Sciatic nerve (tissue), 2 donors: ENCODE measurements at places on chromosomes 3 and 15. TPM values are rescaled to one million over a fixed set of nuclear protein-coding genes. Genes with fewer than 3 reads are reported as not detected.

DNA sequence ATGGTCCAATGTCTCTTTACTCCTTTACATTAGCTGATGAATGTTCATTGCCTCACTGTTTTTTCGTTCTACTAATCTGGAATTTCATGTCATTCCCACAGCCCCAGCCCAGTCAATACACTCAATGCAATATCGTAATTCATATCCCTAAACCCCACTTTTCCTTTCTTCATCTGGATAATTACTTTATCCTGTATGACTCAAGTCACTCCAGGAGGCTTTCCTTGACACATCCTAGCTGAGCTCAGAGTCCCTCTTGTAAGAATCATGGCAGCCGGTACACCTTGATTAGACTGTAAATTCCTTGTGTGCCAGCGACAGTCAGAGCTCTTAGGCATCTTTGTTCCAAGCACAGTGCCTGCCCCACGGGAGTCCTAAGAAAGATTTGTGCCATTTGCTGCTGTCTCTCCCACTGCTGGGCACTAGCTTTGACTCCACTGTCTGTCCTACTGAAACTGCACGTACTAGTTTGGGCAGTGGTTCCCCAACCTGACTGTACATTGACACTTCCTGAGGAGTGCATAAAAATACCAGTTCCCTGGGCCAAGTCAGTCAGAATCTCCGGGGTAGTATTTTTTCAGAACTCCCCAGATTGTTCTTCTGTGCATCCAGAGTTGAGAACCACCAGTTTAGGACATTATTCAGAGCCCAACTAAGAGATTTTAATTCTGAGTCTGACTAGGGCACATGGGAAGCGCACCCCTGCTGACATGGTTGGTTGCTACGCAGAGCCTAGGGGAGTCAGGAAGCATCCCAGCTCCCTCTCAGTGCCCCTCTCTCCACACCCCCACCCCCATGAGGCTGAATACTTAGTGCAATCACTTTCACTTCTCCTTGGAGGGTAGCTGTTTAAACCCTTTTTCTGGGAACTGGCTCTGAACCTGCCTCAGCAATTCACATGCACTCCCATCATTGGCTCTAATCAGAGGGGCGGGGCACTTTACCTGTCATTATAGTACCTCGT is 19.5 kb upstream of the C3orf70 start:
- no peak for DNase-seq

GRCh38 chr15:99635794-99636193 is 70.0 kb downstream of the MEF2A start:
- no peak for DNase-seq

- peak; percentile 80 for DNase-seq
Measured at GRCh38 chr15:41557673-41558399, 1.2 kb upstream of the TYRO3 start.

The PGBD4 gene
- 1.9 TPM for total RNA-seq

GRCh38 chr15:85155857-85156256 is 174.2 kb downstream of the PDE8A start:
- no peak for DNase-seq

DNA sequence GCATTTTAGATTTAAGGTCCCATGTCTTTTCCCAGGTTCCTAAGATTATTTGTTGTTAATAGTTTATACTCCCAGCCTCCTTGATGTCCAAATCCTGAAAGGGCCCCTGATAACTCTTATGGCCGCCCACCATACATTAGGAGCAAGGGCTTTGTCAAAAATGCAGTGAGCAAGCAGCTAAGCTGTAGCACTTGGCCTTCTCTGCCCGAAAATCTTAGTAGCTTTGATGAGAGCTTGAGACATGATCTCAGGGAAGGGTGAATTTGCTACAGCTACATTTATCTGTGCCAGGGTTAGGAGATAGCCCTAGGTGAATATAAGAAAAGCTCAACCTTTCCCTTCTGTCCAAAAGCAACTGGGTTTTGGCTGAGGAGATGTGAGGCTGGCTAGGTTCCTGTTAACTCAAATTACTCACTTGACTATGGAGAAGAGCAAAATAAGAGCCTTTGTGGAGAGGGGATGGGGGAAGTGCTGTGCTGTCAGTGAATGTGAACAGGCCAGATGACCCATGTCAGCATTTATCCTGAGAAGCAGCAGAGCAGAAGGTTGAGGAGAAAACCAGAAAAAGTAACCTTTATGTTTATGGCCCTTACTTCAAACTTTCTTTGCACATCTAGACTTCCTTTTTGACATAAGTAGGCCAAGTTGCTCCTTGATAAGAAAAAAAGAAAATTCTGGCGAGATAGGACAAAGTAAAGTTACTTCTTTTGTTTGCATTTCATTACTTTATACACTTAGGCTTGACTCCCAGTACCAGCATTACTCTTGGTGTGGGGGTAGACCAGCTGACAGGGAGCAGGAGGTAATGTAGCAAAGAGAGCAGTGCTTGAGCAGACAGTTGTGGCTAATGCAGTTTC is 21.1 kb downstream of the MAPK6 start:
- DNase-seq: no peak

- no peak for DNase-seq
Measured at GRCh38 chr3:72692990-72693389, 155.3 kb downstream of the SHQ1 start.

DNA sequence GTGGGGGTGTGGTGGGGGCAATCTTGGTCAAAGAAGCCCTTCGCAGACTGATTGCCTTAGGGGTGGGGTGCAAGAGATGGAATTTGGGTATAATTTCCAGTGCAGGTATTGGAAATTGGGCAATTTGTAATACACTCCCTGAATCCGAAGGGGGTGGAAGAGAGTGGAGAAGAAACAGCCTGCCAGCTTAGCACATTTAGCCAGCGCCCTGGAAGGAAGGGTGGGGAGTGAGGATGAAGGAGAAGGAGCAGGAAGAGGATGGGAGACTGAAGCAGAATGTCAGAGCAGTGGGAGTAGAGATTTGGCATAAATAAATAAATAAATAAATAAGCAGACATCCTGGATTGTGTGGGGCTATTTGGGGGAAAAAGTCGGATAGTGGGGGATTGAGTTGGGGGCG is 1.6 kb downstream of the GAP43 start:
- DNase-seq: no peak

DNA sequence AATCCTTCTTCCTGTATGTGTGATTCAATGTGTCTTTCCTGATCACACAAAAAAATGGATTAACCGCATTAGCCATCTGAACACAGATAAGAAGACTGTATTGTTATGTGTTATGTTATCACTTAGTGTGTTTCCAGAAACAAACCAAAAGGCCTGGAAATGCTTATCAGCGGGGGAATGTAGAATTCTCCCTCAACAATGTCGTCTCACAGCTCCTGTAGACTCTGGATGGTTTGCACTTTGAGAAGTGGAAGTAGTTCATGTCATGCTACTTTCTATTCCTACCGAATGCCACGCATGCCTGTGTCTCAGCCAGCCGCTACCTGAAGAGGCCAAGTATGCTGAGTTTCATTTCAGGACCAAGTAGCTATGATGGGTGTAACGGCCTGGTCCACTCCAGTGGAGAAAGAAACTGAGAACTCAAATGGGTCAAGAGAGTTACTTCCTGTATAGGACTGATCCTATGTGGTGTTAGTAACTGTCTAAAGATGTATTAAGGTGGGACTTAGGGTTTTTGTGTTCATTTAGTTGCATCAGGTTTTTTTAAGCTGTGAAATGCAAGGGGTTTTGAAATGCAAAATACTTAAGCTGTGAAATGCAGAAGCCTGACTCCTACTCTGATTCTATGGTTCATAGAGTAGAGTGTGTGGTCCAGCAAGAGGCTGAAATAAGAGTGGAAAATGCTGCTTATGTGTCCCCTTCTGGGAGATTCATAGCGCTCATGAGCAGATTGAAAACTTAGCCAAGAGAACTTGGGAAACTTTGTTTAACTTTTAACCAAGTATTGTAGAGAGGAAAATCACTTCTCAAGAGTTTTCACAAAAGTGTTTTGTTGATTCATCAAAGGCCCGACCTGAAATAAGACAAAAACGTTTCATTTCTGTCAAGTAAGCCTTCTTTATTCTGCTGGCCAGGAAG is 118.5 kb upstream of the LMOD3 start:
- no peak for DNase-seq

The CPNE9 gene
- not detected for total RNA-seq

- no peak for DNase-seq
Measured at GRCh38 chr15:50939911-50940310, 31.4 kb downstream of the AP4E1 start.

DNA sequence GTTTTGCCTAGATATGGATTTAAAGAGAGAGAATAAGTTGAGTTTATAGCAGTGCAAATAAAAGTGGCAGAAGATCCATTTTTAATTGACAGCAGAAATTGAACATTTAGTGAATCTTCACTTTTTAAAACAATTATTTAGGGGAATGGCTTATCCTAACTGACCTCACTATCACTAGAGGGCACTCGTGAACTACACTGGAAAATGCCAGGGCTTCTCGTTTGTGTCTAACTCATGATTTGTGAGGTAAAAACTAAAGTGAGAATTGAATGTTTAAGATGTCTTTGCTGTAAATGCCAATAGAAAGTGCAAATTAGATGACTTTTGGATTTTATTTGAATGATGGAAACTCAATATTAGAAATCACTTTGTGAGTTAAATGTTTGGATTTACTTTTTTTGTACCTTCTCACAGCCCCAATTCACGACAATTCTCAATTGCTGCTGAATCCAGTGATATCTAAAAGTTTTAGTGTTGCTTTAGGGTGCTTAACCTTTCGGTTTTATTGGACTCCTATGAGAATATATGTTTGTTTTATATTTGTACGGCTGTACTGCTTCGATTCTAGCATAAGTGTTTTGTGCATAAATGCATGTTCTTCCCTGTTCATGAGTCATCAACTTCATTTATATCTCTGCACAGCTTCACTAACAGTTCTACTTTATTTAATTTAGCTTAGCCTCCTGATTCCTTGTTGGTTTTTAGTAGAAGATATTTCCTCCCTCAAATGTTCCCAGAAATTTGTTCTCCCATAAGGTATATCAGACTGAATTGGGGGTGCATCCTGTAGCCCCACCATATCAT is 462.1 kb downstream of the MFSD1 start:
- DNase-seq: no peak
